Activated T-helper 1 cell treated with anti-CD3 and anti-CD28 coated beads, Interleukin-2, amount 50 U/mL, for 16 hours (primary cell): ENCODE measurements at places on chromosomes 3 and 15.

- no peak for DNase-seq
These were observed 43.8 kb downstream of the PLCL2 start for GRCh38 chr3:16928386-16929132.

DNA sequence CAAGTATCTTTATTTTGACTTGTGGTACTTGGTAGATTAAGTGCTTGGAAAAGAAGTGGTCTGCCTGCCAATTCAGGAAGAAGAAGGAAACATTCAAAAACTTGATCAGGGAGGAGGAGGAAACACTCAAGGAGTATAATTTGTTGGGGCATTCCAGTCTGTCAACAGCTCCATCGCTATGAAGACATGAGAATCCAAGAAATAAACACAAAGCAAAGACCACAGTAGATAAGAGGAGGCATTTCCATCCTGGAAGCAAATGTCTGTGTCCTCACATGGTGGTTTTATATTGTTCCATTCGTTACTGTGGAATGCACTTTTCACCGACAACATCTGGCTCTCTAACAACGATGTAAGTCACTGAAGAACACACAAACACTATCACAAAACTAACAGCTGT lies 176.1 kb upstream of the FRMD4B start:
- DNase-seq, result no peak

GRCh38 chr3:126817781-126818180 lies 113.7 kb downstream of the CHCHD6 start:
- DNase-seq, result no peak

DNA sequence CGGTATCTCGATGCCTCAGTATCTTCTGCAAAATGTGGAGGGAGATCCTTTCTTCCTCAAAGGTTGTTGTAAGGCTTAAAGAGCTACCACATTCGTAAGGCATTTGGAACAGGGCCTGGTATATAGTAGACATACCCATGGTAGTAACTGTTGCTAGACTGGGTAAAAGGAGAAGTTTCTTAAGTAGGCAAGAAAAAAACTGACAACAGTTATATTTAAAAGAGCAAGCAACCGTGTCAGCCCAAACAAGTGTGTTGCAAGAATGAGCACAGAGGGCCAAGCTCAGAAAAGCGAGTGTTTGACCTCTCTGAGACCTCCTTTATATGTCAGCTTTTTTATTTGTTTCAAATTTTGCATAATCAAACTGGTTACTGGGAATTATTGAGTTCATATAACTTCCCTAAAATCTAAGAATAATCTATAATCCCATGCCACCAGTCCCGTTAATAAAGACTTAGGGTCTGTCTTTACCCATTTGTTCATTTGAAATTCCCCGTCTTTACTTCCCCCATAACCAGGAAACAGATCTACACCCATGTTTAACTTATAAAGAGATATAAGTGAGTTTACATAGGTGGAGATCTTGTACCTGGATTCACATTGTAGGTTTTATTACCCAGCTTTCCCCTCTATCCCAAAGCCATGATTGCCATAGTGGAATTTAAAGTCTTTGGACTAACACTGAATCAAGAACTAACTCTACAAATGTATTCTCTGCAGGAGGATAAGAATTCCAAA lies 7.3 kb downstream of the B3GNT5 start:
- DNase-seq, result no peak

DNA sequence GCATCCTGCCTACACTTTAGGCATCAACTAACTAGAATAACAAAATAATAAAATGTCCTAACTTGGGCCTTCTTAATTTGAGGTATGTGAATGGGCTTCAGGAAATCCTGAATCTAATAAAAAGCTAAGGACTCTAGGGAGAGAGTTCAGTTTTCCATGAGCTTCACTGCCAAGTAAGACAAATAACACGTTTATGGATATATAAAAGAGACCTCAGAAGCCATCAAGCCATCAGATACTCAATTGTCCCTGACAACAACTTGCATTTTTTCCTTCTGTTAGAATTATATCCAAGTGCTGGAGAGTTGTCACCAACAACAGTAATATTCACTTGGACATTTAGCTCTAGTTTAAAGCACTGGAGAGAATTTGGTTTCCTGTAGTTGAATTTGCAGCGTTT lies 102.4 kb upstream of the IGSF10 start:
- DNase-seq, result no peak

DNA sequence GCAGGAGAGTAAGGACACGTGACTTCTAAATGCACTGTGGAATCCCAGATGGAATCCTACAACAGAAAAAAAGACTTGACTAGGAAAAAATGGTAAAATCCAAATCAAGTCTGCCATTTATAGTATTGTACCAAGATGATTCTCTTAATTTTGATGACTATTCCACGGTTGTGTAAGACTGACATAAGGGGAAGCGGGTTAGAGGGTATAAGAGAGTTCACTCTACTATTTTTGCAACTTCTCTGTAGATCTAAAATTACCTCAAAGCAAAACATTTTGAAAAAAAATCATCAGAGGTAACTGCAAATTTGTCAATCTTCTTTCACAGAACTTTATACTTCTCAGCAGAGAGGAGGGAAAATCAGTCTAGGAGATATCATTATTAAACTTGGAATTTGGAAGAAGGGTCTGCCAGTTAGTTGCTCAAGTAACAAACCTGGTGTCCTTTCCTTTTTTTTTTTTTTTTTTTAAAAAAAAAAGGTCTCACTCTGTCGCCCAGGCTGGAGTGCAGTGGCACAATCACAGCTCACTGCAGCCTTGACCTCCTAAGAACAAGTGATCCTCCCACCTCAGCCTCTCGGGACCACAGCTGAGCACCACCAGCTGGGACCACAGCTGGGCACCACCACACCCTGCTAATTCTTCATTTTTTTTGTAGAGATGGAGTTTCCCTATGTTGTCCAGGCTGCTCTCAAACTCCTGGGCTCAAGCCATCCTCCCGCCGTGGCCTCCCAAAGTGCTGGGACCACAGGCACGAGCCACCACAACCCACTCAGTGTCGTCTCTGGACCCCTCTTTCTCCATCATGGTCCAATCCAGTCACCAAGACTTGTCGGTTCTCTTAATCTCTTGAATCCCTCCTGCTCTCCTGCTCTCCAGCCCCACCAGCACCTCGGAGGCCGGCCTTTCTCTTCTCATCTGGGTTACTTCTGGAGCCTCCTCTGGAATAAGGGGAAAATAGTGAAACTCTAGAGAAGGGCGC lies 14.9 kb upstream of the HES1 start:
- DNase-seq, result no peak
